ENCODE measurements at places on chromosomes 16 and 17.

DNA sequence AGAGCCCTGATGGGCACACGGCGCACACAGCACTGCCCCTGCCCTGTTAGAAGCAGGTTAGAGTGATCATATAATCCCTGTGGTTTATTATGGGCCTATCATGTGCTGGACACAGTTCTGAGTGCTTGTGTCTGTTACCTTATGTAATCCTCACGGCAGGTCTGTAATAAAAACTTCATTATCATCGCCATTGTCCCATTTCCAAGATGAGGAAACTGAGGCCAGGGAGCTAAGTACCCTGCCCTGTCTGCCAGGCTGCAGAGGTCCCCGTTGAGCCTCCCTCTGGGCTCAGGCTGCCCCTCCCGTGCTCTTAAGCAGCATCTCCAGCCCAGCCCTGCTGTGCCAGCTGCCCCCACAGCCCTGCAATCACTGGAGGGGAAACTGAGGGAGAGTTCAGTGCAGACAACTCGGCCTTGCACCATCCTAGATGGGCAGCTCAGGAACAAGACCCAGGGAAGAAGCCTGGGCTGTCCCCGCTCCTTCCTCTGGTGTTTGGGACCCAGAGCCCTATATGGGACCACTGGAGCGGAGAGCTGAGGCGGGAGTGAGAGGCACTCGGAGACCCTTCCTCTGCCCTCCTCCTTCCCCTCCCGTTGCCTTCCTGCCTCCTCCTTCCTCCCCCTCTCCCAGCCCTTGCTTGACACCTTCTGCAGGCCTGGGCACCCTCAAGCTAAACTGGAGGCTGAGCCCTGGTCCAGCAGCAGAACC lies 42.0 kb downstream of the WNT3 start:
- DNase-seq: no peak

DNA sequence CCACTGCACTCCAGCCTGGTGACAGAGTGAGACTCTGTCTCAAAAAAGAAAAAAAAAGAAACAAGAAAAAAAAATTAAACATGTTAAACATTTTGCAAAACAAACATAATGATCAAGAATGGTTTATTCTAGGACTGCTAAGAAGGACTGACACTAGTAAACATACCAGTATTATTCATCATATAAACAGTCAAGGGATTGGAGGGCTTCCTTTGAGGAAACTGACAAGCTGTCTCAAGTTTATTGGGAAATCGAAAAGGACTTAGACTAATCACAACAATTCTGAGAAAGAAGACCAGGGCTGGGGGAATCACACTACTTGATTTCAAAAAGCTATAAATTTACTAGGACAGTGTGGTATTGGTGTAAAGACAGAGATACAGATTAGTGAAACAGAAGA lies 75.5 kb downstream of the MYH10 start:
- no peak for DNase-seq

DNA sequence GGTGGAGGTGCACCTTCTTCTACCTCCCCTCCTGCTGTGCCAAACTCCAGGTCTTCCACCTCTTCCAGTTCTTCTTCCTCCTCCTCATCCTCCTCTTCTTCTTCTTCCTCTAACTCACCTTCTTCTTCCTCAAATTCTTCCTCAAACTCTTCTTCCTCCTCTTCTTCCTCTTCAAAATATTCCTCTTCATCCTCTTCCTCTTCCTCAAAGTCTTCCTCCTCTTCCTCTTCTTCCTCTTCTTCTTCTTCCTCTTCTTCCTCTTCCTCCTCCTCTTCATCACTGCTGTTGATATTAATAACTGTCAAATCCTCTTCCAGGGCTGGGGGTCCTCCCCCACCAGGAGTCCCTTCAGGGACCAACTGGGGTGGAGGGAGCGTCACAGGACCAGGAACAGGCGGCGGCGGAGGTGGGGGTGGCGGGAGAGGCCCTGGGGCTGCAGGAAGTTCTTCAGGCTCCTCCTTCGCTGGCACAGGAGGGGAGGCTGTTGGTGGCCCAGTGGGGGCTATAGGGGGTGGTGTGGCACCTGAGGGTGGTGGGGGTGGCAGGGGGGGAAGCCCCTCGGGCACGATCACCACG lies 30.7 kb upstream of the ALOX15 start:
- no peak for DNase-seq

DNA sequence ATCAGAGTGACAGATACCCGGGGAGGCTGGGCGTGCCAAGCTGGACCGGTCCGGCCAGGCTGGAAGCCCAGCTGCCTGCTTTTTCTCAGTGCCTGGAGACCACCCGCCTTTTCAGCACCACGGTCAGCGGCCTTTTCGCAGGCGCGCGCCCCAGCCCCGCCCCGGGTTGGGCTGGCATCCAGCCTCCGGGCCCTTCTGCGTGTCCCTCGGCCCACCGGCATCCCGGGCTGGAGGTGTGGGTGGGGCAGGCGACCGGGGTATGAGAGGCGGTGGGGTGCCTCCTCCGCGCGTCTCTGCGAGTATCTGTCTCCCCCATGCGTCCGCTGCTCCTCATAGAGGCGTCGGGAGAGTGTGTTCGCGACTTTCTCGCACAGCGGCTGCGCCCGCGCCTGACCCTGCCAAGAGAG lies 102.5 kb downstream of the MRM1 start:
- peak; percentile 42 for DNase-seq

DNA sequence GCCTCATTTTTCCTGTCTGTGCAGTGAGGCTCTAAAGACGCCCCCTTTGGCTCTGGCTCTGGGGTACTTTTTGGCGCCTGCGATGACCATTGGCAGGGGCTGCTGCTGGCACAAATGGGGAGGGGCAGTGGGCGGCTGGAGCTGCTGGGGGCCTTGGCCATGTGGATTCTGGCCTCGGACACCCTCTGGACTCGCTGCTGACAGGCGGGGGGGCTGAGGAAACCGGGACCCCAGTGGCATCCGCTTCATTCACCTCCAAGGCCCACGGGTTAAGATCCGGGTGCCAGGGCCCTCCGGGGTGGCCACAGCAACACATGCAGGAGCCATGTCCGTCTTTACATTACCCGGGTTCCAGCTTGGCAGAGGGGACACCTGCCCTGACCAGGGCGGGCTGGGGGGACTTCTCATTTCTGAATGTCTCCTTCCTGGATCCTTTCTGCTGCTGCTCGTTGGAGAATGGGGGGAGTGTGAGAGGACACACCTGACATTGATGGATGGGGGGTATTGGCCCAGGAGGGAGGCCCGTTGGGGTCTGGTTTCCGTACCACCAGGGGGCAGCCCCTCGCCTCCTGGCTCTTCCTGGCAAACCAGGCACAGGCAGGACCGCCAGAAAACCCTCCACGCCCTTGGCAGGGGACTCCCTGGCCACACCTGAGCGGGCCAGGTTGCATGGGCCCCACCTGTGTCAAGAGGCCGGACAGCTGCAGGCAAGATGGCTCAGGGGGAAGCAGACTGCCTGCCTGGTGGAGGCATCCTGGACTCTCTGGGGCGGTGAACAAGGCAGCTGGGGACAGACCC lies 21.8 kb downstream of the GSE1 start:
- no peak for DNase-seq

- no peak for DNase-seq
Measured at GRCh38 chr17:17848311-17849082, 11.7 kb upstream of the SREBF1 start.

DNA sequence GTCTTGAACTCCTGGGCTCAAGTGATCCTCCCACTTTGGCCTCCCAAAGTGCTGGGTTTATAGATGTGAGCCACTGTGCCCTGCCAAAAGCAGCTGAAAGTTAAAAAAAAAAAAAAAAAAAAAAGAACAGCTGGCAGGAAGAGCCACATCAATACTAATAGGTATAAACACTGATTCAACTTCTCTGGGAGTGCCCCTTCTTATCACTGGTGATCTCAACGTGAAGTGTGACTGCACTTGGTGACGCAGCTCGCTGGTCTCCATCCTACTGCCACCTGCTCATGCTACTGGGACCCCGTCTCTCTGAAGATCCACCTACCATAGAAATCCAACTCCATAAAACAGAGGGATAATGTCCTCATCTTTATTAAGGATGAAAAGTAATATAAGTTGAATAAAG lies 40.8 kb downstream of the RNF157 start:
- no peak for DNase-seq

GRCh38 chr17:78779850-78780249 lies 2.2 kb downstream of the CYTH1 start:
- DNase-seq: peak; percentile 81

DNA sequence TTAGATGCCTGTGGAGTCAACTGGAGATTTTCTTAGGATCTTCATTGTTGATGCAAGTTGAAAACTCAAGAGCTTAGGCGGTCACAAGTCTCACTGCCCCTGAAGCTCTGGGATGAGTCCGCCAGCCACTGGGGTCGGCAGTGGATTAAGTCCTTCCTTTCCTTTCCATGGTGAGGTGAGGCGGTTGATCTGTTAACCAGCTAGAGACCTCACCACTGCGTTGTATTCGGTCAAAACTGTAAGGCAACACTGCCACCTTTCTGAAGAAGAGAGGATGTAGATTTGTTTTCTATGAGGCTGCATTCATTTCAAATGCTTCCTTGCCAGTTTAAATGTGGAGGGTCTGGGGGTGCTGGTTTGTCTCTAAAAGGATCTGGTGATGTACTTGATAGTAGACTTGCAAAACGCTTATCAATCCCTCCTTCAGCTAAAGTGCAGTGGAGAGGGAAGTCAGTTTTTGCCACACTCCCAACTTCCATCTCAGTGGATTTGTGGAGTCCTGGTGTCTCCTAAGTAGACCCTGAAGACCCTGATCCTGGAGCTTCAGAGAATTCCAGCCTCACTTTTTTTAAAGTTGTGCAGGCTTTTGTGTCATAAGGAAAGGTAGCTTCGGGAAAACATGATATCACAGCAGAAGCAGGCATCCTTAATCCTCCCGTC lies 1.7 kb downstream of the MYOCD start:
- DNase-seq: no peak

DNA sequence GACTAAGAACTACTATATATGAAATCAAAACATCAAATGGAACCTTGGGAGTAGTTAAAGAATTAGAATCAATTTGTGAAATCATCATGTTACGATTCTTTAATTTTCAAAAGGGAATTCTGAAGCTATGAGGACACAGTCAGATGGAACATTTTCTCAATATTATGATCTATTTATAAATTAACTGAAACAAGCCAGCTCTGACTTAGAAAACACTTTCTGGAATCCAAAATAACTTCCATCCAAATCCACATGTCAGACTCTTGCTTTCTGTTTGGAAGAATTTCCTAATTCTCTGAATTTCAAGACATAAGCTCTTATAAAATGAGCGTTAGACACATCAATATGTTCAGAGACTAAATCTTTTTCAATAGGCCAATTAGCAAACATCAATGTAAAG lies 737.7 kb upstream of the SOX9 start:
- DNase-seq: no peak

DNA sequence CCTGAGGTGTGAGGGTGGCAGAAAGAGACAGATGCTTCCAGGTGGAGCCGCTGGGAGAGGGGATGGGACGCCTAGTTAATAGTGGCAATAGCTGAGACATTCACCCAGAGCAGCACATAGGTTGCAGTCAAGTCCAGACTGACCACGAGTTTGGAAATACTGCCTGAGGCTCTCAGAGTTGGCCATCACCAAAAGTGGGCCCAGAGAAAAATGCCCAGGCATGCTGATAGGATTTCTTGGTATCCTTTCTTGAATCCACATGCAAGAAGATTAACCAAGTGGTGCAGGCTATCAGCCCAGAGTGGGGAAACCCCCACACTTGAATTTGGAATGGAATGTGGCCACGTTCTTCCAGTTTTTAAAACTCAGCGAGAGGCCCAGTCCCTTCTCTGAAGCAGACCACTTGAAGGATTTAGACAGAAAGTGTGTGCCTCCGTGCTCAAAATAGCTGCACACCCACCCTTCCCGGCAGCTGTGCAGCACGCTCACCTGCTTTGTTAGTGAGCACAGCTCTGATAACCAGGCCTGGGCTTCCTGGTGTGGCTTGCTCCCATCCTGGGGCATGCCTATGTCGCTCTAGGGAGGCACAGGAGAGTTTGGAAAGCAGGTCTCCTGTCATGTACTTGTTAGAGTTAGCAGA lies 35.7 kb downstream of the PLD6 start:
- no peak for DNase-seq

DNA sequence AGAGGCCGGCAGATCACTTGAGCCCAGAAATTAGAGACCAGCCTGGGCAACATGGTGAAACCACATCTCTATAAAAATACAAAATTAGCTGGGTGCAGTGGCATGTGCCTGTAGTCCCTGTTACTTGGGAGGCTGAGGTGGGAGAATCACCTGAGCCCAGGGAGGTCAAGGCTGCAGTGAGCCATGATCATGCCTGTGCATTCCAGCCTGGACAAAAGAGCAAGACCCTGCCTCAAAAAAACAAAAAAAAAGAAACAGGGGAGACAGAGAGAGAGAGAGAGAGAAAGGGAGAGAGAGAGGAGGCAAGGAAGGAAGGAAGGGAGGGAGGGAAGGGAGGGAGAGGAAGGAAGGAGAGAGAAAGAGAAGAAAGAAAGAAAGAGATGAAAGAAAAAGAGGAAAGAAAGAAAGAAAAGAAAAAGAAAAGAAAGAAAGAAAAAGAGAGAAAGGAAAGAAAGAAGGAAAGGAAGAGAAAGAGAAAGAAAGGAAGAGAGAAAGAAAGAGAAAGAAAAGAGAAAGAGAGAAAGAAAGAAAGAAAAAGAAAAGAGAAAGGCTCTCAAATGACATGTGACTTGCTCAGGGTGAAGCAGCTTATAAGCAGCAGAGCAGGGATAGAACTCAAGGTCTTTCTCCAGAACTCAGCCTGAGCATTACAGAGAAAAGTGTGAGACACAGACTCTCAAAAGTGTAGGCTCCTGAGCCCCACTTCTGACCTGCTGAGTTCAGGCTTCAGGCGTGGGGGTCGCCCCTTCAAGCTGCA lies 15.5 kb downstream of the CX3CL1 start:
- no peak for DNase-seq

DNA sequence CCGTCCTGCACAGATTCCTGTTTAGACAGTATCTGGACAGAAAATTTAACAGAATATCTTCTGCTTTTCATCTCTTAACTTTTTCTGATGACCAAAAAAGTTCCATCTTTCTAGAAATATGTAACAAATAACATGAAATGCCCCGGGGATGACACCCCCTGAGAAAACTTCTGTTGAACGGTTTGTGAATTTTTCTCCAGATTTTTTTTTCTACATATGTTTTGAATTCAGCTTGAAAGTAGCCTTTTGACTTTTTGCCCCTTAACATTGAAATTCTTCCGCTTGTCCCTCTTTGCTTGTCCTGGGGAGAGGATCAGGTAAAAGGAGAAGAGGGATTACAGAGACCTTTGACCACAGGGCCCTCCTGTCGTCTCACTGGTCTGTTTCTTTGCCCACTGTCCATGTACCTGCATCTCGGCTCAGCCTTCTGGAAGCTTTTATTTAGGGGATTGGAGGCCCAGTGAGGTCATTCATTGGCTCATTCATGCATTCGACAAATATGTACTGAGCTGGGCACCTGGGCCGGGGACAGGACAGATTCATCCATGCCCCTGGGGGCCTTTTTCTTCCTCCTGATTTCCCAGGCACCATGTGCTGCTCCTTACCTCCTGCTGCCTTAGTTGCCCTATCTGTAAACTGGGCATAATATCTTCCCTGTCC lies 19.6 kb upstream of the CPNE2 start:
- no peak for DNase-seq

- no peak for DNase-seq
Measured at GRCh38 chr16:1895068-1895467, 23.1 kb upstream of the MEIOB start.

GRCh38 chr17:34797720-34798119 lies 163.5 kb downstream of the CCT6B start:
- no peak for DNase-seq

GRCh38 chr17:42413464-42414040 lies 9.5 kb downstream of the CAVIN1 start:
- DNase-seq: no peak

Data from naive thymus-derived CD4-positive, alpha-beta T cell (primary cell).